Thymus (tissue), 14 donors: ENCODE measurements at places on chromosomes 7 and 10.

GRCh38 chr10:78267598-78267997 is 233.9 kb downstream of the RPS24 start:
- DNase-seq: no peak

- no peak for DNase-seq
Measured at GRCh38 chr7:157709531-157710251, 372.9 kb downstream of the DNAJB6 start.

DNA sequence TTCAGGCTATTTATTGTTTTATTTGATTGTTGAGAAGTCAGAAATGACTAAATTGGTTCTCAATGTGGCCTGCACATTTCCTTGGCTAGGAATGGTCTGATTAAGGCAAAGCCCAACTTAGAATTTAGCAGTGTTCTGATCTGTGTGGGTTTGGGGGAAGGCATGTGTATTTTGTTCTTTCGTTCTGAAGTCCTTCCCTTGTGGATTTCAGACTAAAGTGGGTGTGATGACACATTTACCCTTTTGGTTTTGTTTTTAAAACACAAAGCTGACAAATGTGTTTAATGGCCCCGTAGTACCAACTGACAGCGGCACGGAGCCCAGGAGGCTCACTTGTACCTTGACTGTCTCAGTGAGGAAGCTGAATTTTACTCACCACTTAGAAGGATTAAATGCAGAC is 452.3 kb upstream of the GALNT17 start:
- DNase-seq: no peak

- no peak for DNase-seq
Measured at GRCh38 chr10:19843487-19843886, 27.3 kb downstream of the PLXDC2 start.

DNA sequence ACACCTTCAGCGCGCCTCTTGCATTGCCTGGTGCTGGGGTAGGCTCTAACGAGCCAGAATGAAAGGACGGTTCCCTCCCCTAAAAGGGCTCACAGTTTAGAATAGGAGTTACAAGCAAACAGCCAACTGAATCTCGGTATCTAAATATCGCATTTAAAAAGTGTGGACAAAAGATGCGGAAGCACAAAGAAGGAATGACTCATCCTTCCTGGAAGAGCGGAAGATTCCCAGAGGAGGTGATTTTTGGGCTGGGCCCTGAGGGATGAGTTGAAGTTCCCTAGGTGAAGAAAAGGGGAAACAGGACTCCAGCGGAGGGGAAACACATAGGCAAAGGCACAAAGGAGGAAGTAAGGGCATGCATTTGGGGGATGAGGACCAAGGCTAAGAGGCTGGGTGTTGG is 29.9 kb downstream of the SRRM3 start:
- DNase-seq: no peak

GRCh38 chr7:93374345-93374940 is 142.3 kb downstream of the VPS50 start:
- no peak for DNase-seq

DNA sequence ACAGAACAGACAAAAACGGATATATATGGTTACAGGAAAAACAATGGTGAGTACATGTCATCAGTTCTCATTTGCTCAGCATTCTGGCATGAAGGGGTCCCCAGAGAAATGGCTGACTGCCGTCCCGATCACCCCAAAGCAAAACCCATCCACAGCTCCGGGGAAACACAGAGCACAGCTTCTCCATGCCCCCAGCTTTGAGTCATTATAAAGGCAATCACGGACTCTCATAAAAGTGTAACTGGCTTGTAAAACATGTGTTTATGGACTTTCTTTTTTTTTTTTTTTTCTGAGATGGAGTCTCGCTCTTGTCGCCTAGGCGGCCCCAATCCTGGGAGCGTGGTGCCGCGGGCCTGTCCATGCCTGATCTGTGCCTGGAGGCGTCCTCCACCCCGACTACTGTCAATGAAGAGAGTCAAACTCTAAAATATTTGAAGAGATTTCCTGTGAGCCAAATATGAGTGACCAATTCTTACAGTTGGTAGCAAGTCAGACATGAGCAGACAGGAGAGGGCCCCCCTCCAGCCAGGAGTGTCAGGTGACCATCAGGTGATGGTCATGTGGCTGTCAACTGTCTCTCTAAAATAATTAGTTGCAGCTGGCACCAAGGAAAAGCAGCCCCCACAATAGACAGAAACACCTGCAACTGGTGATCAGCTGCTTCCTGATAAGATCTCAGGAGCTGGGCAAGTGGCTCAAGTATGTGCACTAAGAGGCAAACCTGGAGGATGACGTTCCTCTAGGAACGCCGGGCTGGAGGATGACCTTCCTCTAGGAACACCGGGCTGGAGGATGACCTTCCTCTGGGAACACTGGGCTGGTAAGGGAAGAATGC is 21.7 kb upstream of the NOM1 start:
- DNase-seq: no peak

DNA sequence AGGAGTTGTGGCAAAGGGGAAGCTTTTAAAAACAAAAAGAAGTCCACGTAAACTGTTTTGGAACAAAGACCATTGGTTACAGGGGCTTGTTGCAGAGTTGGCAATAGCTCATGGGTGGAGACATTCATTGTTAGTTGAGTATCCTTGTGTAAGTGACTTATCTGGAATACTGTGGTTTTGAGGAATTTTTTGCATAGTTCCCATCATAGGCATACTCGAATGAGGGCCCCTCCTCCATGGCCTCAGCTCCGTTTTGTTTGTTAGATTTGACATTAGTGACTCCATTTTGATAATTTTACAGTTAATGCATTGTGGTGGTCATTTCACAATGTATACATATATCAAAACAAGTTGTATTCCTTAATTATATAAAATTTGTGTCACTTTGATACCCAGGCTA is 12.8 kb upstream of the SMKR1 start:
- no peak for DNase-seq

- DNase-seq: no peak
Measured at GRCh38 chr7:3911685-3912084, 610.6 kb downstream of the SDK1 start.

GRCh38 chr10:124588736-124589490 is 127.3 kb downstream of the LHPP start:
- no peak for DNase-seq

GRCh38 chr7:130079846-130080394 is 9.6 kb downstream of the KLHDC10 start:
- no peak for DNase-seq

DNA sequence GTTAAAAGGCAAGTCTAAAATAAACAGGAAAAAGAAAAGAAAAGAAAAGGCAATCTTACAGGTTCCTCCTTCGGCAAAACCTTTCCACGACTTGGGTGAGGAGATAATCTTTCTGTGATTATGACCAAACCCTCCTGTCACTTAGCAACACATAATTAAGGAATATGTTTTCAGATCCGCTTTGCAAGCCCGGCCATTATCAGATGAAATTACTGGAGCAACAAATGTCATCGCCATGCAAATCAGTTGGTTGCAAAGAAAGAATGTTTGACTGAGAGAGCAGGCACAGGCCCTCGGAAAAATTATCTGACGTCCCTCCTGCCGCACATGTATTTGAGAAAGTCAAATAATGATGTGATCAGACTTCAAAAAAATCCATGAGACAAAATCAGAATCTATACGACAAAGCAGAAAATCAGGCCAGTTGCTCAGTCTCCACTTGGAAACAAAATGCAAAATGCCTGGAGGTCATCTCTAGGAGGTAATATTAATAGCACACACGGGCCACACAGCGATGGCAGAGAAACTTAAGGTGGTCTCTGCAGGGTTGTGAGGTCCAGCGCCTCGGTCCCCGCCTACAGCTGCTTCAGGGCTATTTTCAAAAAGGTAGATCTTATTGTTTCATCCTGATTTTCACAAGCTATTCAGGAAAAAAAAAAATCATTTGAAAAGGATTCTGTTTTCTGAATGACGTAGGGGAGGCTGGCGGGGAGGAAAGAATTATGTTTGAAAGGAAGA is 82.7 kb downstream of the ZRANB1 start:
- no peak for DNase-seq

DNA sequence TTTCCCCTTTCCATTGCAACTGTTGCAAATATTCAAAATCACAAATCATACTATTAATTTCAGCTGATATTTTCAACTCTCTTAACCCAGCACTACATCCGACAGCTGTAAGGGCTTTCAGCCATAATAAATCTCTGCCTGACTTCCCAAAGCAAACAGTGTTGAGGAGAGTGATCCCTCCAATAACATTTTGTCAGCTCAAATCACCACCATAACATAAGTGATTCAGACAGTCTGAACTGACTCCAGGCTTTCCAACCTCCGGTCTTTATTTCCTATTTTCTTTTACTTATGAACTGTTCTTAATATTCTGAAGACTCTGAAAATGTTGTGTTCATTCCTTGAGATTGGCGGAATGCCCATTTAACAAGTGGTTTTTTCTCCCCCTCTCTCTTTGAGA is 1085.9 kb downstream of the GATA3 start:
- no peak for DNase-seq

GRCh38 chr7:36521133-36521532 is 131.5 kb downstream of the ANLN start:
- no peak for DNase-seq

GRCh38 chr10:47111329-47111862 is 188.6 kb upstream of the GDF10 start:
- DNase-seq: no peak

DNA sequence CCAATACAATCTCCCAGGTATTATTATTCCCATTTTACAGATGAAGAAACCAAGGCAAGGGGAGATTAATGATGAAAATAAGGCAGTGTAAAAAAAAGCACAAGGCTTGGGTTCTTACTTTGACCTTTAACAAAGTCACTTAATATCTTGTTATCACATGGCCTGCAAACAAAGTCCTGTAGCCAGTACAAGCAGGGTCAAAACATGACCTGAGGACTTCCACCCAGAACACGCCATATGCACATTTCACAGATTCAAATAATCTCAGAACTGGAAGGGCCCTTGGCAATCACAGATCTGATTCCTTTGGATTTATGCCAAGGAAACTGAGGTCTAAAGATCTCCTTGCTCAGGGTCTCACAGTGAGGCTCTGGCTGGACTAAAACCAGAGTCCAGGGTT is 162.1 kb downstream of the KCNMA1 start:
- DNase-seq: no peak

GRCh38 chr10:83193026-83193425 is 946.3 kb upstream of the GHITM start:
- DNase-seq: no peak

GRCh38 chr10:103915796-103916195 is 2.2 kb downstream of the STN1 start:
- no peak for DNase-seq

DNA sequence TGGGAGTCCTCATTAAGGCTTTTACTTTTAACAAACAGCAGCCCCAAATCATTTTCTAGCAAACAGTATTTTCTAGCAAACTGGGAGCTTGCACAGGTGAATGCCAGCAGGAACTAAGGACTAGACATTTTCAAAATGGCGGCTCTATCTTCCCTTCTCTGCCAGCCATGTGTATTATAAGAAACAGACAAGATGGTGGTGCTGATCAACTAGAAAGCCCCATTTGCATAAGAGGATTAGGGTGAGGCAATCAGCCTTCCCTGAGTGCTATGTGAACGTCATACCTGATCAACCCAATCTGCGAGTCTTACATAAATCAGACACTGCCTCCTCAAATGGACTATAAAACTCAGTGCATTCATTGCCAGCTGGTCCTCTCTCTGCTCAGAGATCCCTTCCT is 479.6 kb downstream of the IPMK start:
- no peak for DNase-seq

DNA sequence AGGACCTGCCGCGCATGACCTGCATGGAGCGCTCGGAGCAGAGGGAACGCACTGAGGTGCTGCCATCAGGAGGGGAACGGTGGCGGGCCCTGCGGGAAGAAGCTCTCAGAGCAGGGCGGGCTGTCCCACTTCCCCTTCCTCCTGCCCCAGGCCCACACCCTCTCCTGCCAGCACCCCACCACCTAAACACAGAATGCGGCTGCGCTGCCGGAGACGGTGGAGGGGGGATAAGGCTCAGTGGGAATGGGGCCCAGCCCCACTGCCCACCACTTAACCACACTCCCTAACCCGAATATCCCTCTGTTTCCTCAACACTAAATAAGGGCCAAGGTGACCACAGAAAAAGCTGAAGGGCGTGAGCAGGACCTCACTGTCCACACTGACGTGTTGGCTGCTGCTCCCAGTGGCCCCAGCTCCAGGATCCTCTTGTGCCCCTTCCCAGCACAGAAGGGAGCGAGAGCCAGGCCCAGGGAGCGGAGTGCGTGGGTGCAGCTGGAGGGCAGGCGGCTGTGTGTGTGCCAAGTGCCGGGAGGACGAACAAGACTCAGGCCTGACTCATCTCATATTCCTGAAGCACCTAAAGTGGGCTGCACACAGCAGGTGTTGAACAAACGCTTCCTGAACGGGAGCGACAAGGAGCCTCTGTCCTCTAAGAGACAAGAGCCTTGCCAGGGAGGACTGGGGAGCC is 116.8 kb downstream of the MAD1L1 start:
- DNase-seq: no peak

DNA sequence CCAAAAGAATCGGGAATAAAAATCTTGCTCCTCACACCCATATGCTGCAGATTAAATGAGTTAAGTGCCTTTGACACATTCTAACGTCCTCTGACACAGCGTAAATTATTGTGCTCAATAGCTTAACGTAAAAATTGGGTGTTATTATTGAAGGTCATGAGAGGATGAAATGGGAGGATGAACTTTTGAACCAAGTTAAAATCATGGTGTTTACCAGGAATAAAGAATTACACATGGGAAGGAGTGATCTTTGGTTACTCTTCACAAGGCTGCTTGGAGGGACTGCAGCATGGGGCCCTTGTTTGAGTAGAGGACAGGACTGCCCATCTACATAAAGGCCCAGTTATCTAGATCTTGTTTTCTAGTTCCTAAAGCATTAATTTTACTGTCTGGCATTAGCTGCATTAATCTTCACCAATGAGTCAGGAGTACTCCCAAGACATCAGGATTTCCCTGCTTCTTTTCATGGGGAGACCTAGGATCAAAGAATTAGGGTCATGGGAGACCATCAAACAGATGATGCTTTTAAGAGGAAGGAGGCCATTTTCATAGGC is 84.9 kb upstream of the PRR15 start:
- DNase-seq: no peak

DNA sequence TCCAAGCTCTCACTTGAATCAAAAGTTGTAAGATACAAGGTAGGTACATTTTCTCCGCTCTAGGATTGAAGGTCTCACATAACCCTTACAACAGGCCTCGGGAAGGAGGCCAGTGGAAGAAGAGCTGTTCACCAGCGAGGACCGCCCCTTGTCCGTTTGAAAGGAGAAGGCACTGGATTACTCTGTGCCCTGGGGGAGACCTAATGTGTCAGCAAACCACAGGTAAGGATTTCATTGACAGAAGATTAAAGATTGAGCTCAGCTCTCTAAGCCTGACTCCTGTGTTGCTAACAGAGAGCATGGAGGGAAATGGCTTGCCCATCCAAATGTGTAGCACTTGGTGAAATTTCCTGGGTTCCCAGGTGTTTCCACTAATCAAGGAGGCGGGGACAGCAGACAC is 81.2 kb downstream of the SLC16A9 start:
- no peak for DNase-seq

DNA sequence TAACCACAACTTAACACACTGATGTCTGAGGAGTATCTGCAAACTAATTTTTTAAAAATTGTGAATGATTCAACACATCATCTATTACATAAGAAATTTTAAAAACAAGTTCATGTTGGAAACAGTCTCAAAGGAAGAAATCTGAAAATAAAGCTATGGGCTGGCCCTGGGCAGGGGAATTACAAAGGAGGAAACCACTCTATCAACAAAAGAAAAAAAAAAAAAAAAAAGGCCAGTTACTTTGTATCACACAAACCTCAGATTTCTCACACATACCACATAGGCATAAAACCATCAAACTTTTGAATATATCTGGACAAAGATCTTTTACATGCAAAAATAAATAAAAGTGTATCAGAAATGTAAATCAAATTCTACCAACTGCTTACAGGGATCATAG is 20.8 kb downstream of the TIAL1 start:
- no peak for DNase-seq
